NCI-H524 (cell line): ENCODE measurements at places on chromosomes 3 and 15.

- no peak for DNase-seq
These were observed 72.8 kb upstream of the THSD4 start for GRCh38 chr15:71042356-71042922.

- DNase-seq: no peak
These were observed 20.1 kb downstream of the CACNA2D2 start for GRCh38 chr3:50483374-50483773.

- no peak for DNase-seq
These were observed 45.1 kb downstream of the COL8A1 start for GRCh38 chr3:99683465-99683864.

GRCh38 chr15:80507131-80507530 is 102.9 kb downstream of the ARNT2 start:
- no peak for DNase-seq

DNA sequence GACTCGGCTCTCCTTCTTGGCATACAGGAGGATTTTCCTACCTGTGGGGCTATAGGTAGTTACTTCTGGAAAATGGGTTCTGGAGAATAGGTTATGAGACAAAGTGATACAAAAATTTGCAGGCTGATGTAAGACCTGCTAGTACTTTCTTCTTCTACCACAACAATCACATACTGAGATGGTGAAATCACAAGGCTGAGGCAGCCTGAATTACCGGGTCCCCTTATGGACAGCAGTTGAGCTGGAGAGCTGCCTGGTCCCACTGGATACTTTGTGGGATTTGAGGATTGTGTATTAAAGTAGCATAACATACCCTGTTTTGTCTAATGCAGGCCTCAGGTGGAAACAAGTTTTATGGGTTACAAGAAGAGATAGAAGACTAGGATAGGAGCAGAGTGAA is 86.5 kb upstream of the FAM98B start:
- no peak for DNase-seq

GRCh38 chr15:47669221-47669620 is 48.1 kb upstream of the SEMA6D start:
- DNase-seq: peak; percentile 79

DNA sequence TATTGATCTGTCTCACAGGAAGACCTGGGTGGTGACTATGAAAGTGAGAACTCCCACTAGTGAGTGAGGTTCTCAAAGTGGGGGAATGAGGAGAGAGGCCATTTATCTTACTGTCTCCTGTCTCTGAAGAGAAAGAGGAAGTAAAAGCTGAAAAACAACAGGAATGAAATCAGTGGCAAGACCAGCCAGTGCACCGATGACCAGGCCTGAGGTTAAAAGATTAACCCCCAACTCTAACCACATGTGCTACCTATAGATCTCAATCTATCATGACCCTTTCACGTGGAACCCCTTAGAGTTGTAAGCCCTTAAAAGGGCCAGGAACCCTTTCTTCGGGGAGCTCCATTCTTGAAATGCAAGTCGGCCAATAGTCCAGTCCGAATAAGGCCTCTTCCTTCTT is 239.3 kb upstream of the CNTN6 start:
- no peak for DNase-seq

- no peak for DNase-seq
These were observed 34.6 kb downstream of the FGD5 start for GRCh38 chr3:14853271-14853951.

GRCh38 chr3:184570489-184570888 is 8.9 kb downstream of the EPHB3 start:
- no peak for DNase-seq

- no peak for DNase-seq
These were observed 2.7 kb upstream of the TMEM87A start for GRCh38 chr15:42275780-42276391.

DNA sequence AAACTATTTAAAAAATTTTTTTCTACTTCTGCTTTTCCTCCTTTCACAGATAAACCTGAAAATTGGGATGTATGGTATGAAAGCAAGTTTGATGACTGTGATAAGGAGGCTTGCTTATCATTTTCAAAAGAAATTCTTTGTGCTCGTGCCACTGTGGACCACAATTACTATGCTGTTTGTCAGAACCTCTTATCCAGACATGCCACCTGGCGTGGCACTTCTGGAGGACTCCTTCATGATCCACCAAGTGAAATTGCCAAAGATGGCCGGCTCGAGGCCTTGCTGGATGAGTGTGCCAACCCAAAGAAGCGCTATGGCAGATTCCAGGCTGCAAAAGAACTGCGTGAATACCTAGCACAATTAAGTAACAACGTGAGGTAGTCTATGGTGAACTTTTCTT is 17.8 kb downstream of the DIPK2A start:
- DNase-seq: no peak

DNA sequence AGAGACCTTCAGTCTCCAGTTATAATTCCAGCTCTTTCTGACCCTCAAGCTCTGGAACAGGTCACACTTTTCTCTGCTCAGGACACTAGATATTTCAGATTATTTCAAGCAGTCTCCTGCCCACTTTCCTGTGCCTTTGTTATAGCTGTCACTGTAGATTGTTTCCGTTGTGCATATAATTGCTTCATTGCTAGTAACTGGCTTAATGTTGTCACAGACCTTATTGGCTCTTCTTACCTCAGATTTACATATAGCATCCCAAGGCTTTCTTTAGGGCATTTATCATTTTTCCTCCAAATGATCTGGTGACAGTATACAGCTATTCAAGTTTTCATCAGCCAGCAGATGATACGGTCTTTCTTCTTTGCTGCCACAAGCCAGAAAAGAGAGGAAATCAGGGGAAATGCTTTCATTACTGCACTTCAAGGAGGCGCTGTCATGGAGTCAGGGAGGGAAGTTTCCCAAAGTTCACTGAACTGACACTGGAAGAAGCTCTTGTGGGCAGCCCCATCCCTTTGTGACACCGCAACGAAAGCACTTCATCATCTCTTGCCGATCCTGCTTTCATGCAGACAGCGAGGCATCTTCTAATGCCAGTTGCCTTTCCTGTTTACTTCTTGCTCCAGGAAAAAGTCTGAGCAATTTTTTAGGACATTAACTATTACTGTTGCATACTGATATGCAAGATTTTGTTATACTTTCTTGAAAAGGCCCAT is 181.9 kb downstream of the CDIN1 start:
- no peak for DNase-seq

GRCh38 chr15:85414037-85414436 is 33.6 kb downstream of the AKAP13 start:
- no peak for DNase-seq

GRCh38 chr3:52061121-52061910 is 4.9 kb upstream of the DUSP7 start:
- no peak for DNase-seq

GRCh38 chr15:36782681-36783080 is 203.3 kb downstream of the CDIN1 start:
- no peak for DNase-seq

- no peak for DNase-seq
These were observed 314.7 kb upstream of the ALCAM start for GRCh38 chr3:105051972-105052371.

- DNase-seq: no peak
These were observed 41.4 kb downstream of the CTDSPL2 start for GRCh38 chr15:44468709-44469385.

GRCh38 chr3:12906141-12906915 is 65.0 kb upstream of the RPL32 start:
- no peak for DNase-seq
